Activated CD4-positive, alpha-beta memory T cell treated with anti-CD3 and anti-CD28 coated beads for 36 hours (primary cell): ENCODE measurements at places on chromosomes 2 and 18. TPM values are rescaled to one million over a fixed set of nuclear protein-coding genes. Genes with fewer than 3 reads are reported as not detected.
A peak's percentile ranks its signal among the peaks of the same experiment; 100 is the strongest.

DNA sequence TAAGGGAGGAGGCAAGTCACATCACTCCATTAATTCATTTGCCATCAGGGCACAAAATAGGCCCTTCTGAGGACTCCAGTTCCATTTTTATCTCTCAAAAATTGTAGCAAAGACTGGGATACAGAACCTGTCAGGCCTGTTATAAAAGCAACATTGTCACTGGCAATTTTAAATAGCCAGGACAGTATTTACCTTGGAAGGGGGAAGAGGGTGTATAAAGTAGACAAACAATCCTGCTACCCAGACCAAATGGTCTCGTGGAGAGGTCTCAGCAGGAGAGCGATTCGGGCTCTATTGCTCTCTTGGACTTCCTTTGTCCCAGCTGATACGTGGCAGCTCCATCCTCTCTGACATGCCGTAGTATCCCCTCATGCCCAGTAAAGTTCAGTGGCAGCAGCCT, 740.3 kb upstream of the HS6ST1 start:
- no peak for DNase-seq

- peak; percentile 23 for DNase-seq
Measured at GRCh38 chr2:24317491-24317920, 42.8 kb downstream of the ITSN2 start.

GRCh38 chr2:112728029-112728362, 7.2 kb downstream of the NT5DC4 start:
- DNase-seq = no peak

DNA sequence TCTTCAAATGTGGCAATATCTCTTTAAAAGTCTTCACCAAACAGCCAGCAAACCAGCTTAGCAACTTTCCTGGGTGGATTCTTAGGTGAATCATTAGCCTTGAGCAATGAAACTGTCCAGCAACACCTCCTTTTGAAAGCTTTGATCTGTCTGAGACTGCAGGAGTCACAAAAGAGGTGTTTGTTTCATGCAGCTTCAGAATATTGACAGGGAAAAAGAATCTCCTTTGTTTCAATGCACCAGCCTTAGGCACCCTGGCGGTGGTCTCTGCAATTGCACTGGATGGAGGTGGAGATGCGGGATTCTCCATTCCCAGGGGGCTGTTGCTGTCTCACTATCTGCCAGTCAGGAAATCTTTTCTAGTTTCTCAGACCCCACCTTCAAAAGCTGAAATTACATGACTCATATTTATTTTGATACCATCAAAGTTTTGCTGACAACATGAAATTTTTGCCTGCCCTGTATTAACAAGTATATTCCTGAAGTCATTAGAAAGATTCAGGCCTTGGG, 76.0 kb upstream of the DSG1 start:
- DNase-seq = no peak

- DNase-seq = no peak
Measured at GRCh38 chr2:170012773-170013172, 165.2 kb upstream of the MYO3B start.

GRCh38 chr2:219507581-219508443, 6.5 kb upstream of the ASIC4 start:
- DNase-seq = no peak

DNA sequence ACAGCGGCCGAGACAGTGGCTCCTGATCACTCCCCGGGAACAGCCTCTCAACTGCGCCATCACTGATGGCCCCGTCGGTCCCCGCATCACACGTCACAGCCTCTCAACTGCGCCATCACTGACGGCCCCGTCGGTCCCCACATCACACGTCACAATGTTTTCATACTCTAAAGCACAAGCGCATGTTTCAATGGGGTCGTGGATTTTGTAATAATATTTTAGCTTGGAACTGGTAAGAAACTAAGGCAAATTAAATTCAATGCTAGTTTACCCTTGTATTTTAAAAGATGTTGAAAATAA, 44.2 kb upstream of the CTDP1 start:
- DNase-seq = peak; percentile 5

DNA sequence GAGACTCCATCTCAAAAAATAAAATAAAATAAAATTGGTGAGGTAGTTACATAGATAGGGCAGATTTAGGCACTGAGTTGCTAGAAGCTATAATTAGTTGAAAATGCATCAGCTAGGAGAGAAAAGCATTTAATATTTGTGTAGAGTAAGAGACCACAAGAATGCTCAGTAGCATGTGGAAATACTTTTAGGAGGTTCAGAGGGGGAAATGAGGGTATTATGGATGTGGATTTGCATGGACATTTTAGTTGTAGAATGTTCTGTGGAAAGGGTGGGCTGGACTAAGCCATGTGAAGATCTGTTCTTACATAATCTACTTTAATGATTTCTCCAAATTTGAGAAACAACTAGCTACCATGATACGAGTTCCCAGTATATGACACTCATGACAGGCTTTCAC, 95.5 kb downstream of the ATP9B start:
- DNase-seq = no peak

GRCh38 chr2:98501876-98502275, 57.2 kb downstream of the INPP4A start:
- DNase-seq = no peak

TBR1 gene
- not detected for total RNA-seq

PGAP1 gene
- total RNA-seq = 25.5 TPM

SERPINB10 gene
- total RNA-seq = not detected

MYO3B gene
- total RNA-seq = 0.48 TPM

FAM110C gene
- 3.1 TPM for total RNA-seq

GRCh38 chr2:1775511-1776035, 31.3 kb upstream of the PXDN start:
- no peak for DNase-seq
